Osteocyte (in vitro differentiated cells): ENCODE measurements at places on chromosomes 1 and 21. TPM values are rescaled to one million over a fixed set of nuclear protein-coding genes. Genes with fewer than 3 reads are reported as not detected.

The CDCP2 gene
- not detected in 2 replicates for total RNA-seq

DNA sequence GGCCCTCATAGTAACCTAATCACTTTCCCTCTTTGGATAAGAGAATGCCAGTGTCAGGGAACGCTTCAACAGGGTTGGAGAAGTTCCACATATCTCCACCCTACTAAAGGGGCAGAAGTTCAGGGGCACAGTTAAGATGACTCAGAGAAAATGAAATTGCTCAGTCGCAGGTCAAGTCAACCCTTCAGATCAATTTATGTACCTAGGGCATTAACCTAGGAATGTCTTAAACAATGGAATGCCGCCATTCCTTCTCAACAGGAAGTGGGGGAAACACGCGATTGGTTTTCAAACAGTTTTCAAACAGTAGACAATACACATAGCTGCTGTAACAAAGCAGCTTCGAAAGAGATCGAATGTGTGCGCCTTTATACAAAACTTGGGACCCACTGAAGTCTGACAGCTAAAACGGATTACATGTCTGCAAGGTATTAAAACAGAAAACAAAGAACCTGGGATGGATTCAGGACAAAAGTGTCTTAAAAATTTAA, 897 bp downstream of the SLC25A24 start:
- H3K4me3 ChIP-seq, result peak overlapping the region; percentile 93
- H3K27me3 ChIP-seq, result no peaks in the 10 kb centered on the region
- H3K36me3 ChIP-seq, result peaks cover 34% of the 10 kb centered on the region
- H3K27ac ChIP-seq, result peak overlapping the region; percentile 95
- DNase-seq, result no peak
- H3K4me1 ChIP-seq, result peaks cover 39% of the 10 kb centered on the region

- no peaks in the 10 kb centered on the region for H3K27me3 ChIP-seq
- H3K27ac ChIP-seq, result peak overlapping the region; percentile 72
- H3K4me3 ChIP-seq, result no peak overlapping the region
- DNase-seq, result no peak
- H3K4me1 ChIP-seq, result peaks cover 24% of the 10 kb centered on the region
Measured at GRCh38 chr1:99636647-99637175, 9.2 kb upstream of the PALMD start.

DNA sequence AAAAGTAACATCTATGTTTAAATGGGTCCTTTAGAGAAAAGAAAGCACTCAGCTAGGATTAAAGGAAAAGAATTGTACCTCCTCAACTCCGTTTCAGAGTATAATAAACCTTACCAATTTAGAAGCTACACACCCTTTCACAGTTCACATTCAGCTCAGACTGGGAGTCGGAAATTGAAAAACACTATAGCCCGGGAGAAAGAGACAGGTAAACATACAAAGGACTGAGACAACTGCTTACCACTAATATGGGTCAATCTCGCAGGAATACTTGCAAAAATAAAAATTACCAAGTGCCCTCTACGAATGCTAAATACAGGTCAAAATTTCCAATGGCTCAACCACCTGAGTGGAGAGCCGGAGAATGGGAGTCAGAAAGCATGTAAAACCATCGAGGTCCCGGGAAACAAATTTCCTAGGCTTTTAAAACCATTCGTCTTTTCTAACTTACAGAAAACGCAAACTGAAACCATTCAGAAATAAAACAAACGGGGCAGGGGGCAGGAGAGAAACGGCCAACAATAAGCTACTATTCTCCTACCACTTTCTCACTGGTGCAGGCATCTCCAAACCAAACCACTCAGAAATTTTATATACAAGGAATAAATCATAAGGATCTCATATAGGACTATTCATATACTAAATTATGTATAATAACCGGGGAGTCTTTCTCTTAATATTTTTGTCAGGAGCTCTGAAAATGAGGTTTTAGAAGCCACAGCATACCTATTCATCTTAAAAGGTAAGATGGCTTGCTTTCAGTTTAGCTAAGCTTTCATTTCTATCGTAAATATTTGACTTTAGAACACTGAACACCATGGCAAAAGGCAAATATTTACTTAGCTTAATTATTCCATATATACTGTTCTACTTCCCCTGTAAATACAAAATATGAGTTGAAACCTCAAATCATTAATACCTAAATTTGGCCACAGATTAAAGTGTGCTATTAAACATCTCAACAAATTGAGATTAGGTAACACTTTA, 136.5 kb downstream of the RERE start:
- H3K4me1 ChIP-seq, result peaks cover 22% of the 10 kb centered on the region
- no peaks in the 10 kb centered on the region for H3K27me3 ChIP-seq
- H3K36me3 ChIP-seq, result no peaks in the 10 kb centered on the region
- H3K27ac ChIP-seq, result no peak overlapping the region
- no peak overlapping the region for H3K4me3 ChIP-seq

GRCh38 chr21:26914557-26914956, 52.3 kb downstream of the ADAMTS5 start:
- H3K27ac ChIP-seq, result no peak overlapping the region
- H3K36me3 ChIP-seq, result peaks cover 6% of the 10 kb centered on the region
- no peak overlapping the region for H3K4me3 ChIP-seq
- peaks cover 44% of the 10 kb centered on the region for H3K4me1 ChIP-seq

The GUK1 gene
- 150 and 166 TPM in 2 replicates for total RNA-seq

DNA sequence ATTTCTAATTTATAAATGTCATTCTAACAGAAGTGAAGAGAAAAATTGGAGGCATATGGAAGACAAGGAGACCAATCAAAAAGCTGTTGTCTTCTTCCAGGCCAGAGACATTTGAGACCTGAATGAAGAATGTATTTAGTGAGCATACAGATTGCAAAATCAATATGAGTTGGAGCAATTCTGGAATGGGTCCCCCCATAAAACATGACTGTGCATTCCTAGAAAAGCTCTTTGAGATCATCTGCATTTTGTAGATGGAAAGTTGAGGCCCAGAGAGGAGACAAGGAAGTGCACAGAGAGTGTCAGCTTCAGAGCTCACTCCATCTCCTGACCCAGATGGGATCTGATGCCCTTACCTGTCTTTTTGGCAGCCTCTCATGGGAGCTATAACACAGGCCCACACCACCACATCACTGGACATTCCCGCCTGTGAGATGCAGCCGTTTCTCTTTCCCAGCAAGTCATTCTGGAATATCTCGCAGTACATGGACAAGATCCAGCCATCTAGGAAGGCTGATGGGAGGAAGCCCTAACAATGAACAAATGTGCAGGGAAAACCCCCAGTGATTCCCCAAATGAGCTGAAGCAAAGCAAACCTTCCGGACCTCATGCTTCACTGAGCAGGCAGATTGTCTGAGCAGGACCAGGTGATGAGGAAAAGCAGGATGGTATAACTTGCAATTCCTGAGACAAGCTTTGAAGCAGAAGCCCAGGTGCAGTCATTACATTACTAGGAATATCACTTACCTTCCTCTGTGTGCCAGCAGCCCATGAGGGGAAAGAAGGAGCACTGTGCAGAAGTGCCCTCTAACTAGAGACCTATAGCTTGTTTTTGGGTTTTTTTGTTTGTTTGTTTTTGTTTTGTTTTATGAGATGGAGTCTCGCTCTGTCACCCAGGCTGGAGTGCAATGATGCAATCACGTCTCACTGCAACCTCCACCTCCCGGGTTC, 445.6 kb downstream of the PLPP3 start:
- H3K27ac ChIP-seq, result no peak overlapping the region
- peaks cover 24% of the 10 kb centered on the region for H3K4me1 ChIP-seq
- H3K4me3 ChIP-seq, result no peak overlapping the region
- H3K36me3 ChIP-seq, result no peaks in the 10 kb centered on the region
- H3K27me3 ChIP-seq, result no peaks in the 10 kb centered on the region

DNA sequence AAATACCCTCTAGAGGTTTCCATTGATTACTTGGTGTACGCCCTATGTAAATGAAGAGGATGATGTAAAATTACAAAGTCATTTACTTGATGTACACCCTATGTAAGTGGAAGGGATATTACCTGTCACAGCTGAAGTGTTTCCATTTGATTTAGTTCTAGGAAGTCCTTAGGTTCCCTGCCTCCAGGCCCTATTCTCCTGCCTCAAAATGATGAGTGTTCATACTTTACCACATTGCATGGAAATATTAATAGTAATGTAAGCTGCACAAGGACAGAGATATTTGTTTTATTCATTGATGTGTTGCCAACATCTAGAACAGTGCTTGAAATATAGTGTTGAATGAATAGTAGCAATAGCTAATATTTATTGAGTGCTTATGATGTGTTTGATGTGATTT, 9.5 kb upstream of the AK4 start:
- no peak overlapping the region for H3K4me3 ChIP-seq
- H3K36me3 ChIP-seq, result no peaks in the 10 kb centered on the region
- H3K27me3 ChIP-seq, result peaks cover 13% of the 10 kb centered on the region
- no peak for DNase-seq

The INTS3 gene
- total RNA-seq, result 62.7 and 65.9 TPM in 2 replicates

The PPCS gene
- total RNA-seq, result 41.7 TPM in 2 replicates

- no peak overlapping the region for H3K4me3 ChIP-seq
- DNase-seq, result no peak
- no peaks in the 10 kb centered on the region for H3K36me3 ChIP-seq
- H3K27ac ChIP-seq, result no peak overlapping the region
Measured at GRCh38 chr1:101884621-101885020, 112.1 kb downstream of the OLFM3 start.

The DENND2C gene
- 1.6 and 2.1 TPM in 2 replicates for total RNA-seq

The TMCC2 gene
- 3.4 and 4.7 TPM in 2 replicates for total RNA-seq

DNA sequence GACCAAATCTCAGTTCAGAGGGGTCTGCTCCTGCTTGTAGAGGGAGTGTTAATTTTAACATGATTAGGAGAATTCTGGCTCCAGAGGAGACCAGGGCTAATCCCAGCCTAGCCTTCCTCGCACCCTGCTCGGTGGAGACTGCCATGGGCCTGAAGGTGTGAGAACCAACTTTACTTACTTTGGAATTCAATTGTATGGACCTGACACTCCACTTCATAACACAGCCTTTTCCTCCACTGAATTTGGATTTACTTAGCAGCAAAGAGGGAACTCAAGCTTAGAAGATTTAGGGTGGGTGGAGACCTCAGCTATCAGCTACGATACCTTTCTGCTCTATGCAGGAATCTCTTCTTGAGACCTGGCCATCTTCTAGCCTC, 11.5 kb downstream of the PLXNA2 start:
- peaks cover 90% of the 10 kb centered on the region for H3K4me1 ChIP-seq
- H3K4me3 ChIP-seq, result no peak overlapping the region
- DNase-seq, result no peak
- H3K27ac ChIP-seq, result peak overlapping the region; percentile 83
- H3K36me3 ChIP-seq, result peaks cover 5% of the 10 kb centered on the region

DNA sequence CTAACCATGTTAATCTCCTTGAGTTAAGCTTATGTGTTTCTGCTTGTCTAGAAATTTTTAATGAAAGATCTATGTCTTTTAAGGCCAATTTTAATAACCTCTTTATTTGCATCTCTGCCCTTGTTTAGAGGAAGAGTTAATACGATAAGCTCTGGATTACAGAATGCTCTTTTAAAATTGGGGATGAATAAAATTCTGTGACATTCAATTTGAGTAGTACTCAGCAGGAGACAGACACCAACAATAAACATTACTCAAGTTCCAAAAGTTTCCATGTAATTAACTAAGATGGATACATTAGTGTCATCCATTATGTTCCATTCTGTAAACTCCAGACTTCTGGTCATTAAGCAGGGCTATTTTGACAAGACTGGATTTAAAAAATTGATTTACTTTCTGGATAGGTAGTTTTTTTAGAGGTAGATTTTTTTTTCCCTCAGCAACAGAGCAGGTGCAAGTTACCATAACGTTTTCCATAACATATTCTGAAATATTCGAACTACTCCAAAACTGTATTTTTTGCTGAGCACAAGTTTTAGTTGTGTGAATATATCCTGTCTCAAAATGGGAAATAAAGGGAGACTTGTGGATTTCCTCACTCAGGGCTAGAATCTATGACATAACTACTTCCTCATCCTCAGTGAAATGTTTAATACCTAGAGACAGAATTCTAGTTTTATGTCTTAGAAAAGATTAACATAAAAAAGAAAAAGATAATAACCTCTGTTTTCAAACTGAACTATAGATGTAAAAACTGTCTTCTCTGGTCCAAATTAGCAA, 221.7 kb downstream of the NEGR1 start:
- no peaks in the 10 kb centered on the region for H3K27me3 ChIP-seq
- no peaks in the 10 kb centered on the region for H3K4me1 ChIP-seq
- H3K27ac ChIP-seq, result no peak overlapping the region
- no peak overlapping the region for H3K4me3 ChIP-seq

The FCRL3 gene
- not detected in 2 replicates for total RNA-seq

The PODN gene
- total RNA-seq, result 6.5 and 6.6 TPM in 2 replicates

DNA sequence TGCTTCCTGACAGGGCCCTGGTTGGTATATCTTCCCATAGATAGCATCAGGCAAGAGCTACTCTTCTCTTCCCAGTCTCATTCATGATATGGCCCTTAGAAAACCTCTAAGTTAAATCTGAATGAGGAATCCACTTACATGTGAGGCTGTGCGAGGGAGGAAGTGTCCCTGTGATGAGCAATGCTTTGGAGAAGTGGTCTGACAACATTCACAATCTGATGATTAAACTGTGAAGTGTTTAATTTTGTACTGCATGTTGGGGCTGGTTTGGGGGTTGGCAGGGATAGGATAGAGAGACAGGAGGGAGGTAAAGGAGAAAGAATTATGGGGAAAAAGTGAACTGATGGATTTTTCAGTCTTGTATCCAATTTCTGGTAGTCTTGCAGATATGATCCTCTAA, 421.2 kb upstream of the DAB1 start:
- H3K4me1 ChIP-seq, result peaks cover 11% of the 10 kb centered on the region
- peaks cover 2% of the 10 kb centered on the region for H3K27me3 ChIP-seq
- H3K4me3 ChIP-seq, result no peak overlapping the region

- H3K36me3 ChIP-seq, result no peaks in the 10 kb centered on the region
- H3K4me1 ChIP-seq, result no peaks in the 10 kb centered on the region
- peaks cover 43% of the 10 kb centered on the region for H3K27me3 ChIP-seq
- no peak for DNase-seq
- no peak overlapping the region for H3K27ac ChIP-seq
Measured at GRCh38 chr1:25047506-25048240, 117.6 kb upstream of the RUNX3 start.

The RPTN gene
- total RNA-seq, result not detected in 2 replicates

GRCh38 chr21:45630066-45630694, 13.3 kb upstream of the PCBP3 start:
- no peaks in the 10 kb centered on the region for H3K36me3 ChIP-seq
- H3K27me3 ChIP-seq, result peaks cover 30% of the 10 kb centered on the region
- DNase-seq, result peak; percentile 77

- DNase-seq, result no peak
- H3K4me3 ChIP-seq, result peak overlapping the region; percentile 69
- peaks cover 11% of the 10 kb centered on the region for H3K4me1 ChIP-seq
- H3K27me3 ChIP-seq, result no peaks in the 10 kb centered on the region
- peak overlapping the region; percentile 88 for H3K27ac ChIP-seq
Measured at GRCh38 chr1:247906504-247907047, 11.2 kb downstream of the OR2W3 start.

The OR14A2 gene
- not detected in 2 replicates for total RNA-seq

GRCh38 chr1:10830961-10831668, 34.7 kb upstream of the CASZ1 start:
- H3K36me3 ChIP-seq, result no peaks in the 10 kb centered on the region
- H3K4me3 ChIP-seq, result no peak overlapping the region
- peaks cover 34% of the 10 kb centered on the region for H3K27me3 ChIP-seq
- H3K27ac ChIP-seq, result no peak overlapping the region
- H3K4me1 ChIP-seq, result peaks cover 3% of the 10 kb centered on the region
- DNase-seq, result no peak
